Femur (tissue), 1 donor: ENCODE measurements at places on chromosomes 3 and 15.

DNA sequence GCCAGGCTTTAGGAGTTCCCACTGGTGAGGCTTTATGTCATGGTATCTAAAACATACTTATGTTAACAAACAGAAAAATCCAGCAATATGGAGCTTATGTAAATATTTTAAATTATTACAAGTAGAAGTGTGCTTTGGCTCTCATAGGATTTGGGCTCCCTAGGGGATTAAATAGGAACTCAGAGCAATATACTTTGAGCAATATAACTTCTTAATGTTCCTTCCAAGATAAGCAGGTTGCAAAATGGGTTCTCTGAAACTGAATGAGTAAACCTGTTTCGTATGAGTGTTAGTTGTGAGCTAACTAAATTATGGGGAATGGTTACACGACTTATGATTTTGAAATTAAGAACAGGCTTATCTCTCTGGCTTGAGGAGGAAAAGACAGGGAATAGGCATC lies 366.1 kb upstream of the ZNF385D start:
- no peak for DNase-seq

DNA sequence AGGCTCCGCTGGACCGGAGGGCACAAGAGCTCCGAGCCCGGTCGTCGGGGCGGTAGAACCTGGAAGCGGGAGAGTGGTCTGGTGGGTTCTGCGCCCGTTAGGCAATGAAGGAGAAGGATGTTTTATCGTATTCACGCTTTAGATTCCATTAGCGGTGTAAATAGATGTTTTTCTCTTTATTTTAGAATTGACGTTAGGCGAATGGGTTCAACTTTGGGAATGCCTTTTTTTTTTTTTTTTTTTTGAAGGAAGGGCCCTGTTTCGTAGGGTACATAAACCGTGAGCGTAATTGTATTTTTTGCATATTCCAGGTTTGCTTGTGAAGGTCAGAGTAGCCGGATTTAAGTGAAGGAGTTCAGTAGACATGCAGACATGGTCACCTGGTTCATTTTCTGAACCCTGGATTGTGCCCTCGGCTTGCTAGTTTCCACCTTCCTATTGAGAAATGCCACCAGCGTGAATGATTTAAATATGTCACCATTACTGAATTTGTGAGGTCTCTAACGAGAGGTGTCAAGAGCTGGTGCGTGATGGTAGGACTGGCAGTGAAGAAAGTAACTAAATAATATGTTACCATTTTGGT lies 808 bp downstream of the RBM6 start:
- no peak for DNase-seq

GRCh38 chr3:135246027-135246426 lies 451.0 kb downstream of the EPHB1 start:
- DNase-seq = no peak

DNA sequence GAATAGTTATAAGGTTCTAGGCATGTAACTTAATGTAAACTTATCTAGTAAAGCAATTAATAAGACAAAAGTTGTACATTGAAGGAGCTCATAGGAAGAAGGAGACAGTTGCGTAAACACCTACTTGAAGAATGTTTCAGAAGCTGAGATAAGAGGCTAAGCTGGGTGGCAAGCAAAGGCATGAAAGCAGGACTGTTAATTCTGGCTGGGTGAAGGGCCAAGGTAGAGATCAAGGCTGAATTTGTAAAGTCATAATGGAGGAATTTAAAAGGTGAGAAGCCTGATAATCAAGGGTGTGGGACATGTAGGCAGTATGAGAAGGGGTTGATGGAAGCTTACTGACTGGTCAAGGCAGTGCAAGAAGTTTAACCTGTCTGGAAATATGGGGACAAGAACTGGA lies 80.4 kb upstream of the TGFBR2 start:
- DNase-seq = no peak

- DNase-seq = no peak
Observed at GRCh38 chr3:159305017-159305416, 503.2 kb downstream of the MFSD1 start.

DNA sequence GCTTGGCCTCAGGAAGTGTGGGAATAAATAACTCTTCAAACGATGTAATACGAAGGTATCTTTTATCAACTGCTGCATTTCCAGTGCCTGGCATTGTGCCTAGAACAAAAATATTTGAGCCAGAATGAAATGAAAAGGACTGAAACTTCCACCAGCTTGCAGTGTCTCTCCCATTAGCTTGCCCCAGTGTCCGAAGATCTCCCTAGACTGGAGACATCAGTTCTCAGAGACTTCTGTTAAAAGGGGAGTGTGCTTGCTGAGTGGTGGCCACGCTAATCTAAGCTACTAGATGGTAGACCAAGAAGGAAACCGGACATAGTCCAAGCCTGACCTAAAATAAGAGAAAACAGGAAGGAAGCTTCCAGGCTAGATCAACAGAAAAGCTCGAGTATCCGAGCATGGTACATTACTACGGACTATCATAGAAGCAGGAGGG lies 28.6 kb downstream of the KCNAB1 start:
- DNase-seq = no peak

DNA sequence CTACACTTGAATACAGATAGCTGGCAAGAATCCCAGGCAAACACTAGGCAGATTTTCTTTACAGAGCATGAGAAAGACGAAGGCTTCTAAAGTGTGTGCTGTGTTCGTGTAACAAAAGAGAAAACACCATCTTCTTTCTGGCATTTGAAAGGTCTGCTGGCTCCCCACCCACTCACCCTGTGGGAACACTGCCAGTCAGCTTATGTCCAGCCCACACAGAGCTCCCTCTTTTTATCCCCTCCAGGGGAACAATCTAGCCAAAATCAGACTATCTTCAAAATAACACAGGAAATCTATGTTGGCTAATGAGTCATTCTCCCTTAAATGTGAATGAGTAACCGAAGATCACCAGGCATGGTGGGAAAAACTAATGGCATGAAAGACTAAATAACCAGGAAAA lies 45.6 kb upstream of the PAQR5 start:
- no peak for DNase-seq

- DNase-seq = no peak
Observed at GRCh38 chr15:61680260-61681037, 379.8 kb downstream of the VPS13C start.

DNA sequence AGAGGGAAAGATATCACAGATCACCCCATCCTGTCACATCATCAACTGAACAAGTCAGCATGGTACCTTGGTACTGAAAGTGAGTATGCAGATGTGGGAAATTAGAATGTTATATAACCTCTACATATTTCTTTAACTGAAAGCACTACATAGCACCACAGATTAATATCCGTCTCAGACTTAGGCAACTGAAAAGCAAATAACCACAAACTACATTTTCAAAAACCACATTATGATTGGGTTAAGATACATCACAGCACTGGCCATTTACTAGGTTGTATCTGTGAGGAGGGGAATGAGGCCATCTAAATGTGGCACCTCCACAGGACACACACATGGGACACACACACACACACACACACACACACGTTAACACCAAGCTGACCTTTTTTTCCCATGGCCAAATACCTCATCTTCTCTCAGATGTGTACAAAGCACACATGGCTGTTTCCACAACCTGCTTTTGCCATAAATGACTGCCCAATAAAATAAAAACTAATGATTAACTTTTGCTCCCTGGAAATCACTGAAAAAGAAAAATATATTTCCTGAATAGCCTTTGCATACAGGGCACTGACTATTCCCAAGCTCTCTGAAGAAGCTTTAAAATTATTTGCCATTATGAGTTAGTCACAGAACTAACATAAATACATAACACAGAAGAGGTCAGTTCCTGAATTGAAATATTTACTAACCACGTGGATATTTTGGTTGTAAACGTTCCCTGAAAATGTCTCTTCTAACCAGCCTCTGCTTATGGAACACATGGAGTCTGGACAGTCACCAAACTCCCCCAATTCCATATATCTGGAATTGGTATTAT lies 60.1 kb downstream of the SUMF1 start:
- DNase-seq = no peak

DNA sequence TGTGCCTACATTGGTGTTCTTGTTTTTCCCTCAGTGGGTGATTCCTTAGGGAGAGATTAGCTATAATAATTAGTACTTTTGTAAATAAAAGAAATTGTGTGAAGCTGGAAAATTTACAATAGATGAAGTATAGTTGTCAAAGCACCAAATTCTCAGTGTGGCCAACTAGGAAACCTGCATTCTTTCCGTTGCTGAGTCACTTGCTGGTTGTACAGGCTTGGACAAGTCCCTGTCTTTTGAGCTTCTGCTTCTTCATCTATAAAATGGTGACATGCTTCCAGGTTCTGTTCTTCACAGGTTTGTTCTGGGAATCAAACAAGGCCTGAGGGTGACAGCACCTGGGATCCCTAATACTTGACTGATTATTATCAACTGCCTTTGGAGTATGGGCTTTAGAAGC lies 184.1 kb upstream of the HES1 start:
- DNase-seq = no peak

DNA sequence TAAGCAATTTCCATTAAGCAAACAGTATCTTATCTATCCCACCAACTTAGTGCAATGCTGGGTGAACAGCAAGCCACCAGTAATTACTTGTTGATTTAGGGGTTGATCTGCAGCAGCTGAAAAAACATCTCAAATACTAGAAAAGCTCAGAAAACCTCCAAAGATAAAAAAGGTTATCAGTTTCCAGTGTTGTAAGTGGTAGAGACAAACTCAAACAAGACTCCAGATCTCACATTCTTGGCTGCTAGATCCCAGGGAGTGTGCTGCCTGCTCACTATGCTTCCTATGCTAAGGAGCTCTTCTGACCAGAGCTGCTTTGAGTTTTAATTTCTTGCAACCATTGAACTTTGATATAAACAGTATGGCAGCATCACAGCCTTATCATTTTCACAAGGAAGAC lies 11.3 kb downstream of the B3GALNT1 start:
- DNase-seq = no peak

DNA sequence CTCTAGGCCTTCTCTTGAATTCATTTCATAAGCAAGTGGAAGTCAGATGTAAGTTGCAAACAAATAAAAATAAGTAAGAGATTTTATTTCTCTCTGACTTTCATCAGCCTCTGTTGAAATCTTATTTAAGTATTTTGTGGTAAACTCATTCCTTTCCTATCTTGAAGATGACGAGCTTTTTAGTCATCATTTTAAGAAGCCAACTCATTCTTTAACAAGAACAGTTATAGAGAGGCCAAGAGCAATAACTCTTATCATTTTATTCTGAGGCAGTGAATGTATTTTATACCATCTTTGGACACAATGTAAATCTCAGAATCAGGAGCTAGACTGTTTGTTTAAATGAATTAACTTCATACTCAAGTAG lies 147.5 kb upstream of the MBNL1 start:
- no peak for DNase-seq

DNA sequence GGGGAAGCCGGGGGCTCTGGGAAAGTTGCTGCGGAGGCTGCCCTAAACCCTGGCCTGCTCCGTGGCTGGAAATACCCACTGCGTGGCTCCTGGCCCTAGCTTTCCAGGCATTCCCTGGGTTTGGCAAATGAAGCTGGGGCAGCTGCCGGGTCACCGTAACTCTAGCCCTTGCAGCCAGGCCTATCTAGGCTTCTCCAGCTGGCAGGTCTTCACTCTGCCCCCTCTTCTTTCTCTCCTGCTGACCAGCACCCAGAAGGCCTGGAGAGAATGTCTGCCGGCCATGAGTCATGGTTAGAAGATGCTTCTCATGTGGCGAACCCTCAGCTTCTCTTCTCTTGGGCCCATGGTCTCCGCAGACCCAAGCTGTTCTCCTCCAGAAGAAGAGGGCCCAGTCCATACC lies 5.6 kb upstream of the DLL4 start:
- DNase-seq = no peak

GRCh38 chr3:107453504-107453903 lies 69.3 kb upstream of the BBX start:
- DNase-seq = no peak

DNA sequence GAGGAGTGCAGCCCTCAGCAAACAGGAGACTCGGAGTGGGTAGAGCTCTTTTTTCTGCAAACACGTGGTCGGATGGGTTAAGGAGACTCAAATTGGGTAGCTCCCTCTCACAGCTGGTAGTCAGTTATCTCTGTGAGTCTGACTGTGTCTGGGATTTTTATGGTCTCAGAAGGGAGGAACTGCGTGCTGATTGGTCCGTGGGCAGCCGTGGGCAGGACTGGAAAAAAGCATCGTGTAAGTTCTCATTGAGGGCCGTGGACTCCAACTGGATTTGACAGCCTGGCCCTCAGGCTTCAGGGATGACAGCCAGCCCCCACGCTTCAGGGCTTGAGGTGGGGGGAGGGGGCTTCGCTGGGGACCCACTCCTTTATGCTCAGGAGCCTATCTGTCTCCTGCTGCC lies 463.9 kb downstream of the EPHA3 start:
- no peak for DNase-seq

GRCh38 chr3:177060492-177060891 lies 136.8 kb downstream of the TBL1XR1 start:
- no peak for DNase-seq
